Hematopoietic multipotent progenitor cell treated with erythropoietin and hydrocortisone succinate and interleukin-3 and kit ligand, for 8 days (in vitro differentiated cells): ENCODE measurements at places on chromosomes 12 and 14.

- no peak for DNase-seq
Observed at GRCh38 chr12:32502693-32503502, 103.5 kb downstream of the FGD4 start.

DNA sequence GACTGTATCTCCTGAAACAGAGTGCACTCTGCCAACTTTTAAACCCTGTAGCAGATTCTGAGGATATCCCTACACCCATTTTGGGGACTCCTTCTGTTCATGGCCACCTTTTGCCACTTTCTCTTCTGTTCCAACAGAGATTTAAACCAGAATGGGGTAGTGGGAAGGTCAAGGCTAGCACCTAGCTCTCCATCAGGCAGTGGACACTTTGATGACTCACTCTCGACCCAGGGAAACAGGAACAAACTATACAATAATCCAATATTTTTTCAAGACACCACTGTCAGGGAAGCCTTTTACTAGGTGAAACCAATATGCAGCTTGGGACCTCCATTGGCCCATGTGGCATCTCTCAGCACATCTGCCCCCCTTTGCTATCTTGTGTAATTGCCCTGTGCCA lies 103.6 kb downstream of the DAAM1 start:
- DNase-seq, result no peak

GRCh38 chr14:23228812-23229211 lies 8.9 kb upstream of the RNF212B start:
- no peak for DNase-seq

GRCh38 chr12:65965358-65965757 lies 141.1 kb downstream of the HMGA2 start:
- no peak for DNase-seq

GRCh38 chr12:459430-460258 lies at the start of gene B4GALNT3:
Gene B4GALNT3, plus strand, starts transcription at chr12:459939. Its CDS starts 438 bp downstream, at chr12:460377.
- peak; percentile 17 for DNase-seq

GRCh38 chr12:12461923-12462315 lies 100.7 kb downstream of the DUSP16 start:
- no peak for DNase-seq

- DNase-seq, result peak; percentile 99
Observed at GRCh38 chr12:89393551-89394121, 41.3 kb upstream of the DUSP6 start.

DNA sequence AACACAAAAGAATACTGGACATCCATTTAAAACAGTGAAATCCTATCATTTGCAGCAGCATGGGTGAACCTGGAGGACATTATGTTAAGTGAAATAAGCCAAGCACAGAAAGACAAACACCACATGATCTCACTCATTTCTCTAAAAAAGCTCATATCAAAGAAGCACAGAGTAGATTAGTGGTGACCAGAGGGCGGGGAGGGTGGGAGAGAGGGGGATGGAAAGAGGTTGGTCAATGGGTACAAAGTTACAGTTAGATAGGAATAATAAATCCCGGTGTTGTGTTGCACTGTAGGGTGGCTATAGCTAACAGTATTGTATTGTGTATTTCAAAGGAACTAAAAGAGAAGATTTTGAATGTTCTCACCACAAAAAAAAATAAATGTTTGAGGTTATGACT lies 52.4 kb downstream of the DUSP6 start:
- DNase-seq, result peak; percentile 38

DNA sequence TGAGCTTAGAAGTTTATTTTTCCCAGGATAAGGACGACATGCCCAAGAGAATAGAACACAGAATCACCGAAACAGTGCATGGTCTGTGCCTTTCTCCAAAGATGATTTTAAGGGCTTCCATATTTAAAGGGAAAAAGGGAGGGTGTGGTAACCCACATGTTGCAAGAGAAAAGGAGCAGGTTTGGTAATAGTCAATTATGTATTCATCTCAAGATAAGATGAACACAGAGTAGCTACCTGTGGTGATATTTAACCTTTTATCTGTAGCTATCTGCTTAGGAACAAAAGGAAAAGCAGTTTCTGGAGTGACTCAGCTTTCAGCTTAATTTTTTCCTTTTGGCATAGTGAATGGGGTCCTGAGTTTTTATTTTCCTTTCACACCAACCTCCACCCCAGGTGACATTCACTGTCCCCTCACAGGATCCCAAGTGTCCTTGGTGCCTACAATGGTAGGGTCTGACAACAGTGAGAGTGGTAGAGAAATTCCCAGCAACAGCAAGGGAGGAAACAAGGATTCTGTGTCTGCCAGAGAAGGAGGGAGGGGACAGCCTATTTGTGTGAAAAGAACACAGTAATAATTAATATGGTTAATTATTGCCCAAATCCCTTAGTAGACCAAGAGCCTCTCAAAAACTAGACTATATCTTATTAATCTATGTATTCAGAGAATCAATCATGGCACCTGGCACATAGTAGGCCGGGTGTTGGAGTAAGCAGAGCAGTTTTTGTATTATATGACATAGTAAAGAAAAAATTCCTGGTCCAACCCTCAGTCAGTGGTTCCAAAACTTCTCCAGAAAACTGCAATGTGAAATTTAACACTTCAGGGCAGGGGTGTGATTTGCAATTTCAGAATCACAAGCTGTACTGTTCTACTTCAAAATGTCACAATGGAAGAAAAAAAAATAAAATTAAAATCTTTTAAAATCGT lies 154.5 kb downstream of the PHLDA1 start:
- no peak for DNase-seq

- no peak for DNase-seq
Observed at GRCh38 chr14:93040982-93041381, 74.7 kb downstream of the ITPK1 start.

- DNase-seq, result no peak
Observed at GRCh38 chr14:68669111-68669511, 123.8 kb downstream of the ZFP36L1 start.

DNA sequence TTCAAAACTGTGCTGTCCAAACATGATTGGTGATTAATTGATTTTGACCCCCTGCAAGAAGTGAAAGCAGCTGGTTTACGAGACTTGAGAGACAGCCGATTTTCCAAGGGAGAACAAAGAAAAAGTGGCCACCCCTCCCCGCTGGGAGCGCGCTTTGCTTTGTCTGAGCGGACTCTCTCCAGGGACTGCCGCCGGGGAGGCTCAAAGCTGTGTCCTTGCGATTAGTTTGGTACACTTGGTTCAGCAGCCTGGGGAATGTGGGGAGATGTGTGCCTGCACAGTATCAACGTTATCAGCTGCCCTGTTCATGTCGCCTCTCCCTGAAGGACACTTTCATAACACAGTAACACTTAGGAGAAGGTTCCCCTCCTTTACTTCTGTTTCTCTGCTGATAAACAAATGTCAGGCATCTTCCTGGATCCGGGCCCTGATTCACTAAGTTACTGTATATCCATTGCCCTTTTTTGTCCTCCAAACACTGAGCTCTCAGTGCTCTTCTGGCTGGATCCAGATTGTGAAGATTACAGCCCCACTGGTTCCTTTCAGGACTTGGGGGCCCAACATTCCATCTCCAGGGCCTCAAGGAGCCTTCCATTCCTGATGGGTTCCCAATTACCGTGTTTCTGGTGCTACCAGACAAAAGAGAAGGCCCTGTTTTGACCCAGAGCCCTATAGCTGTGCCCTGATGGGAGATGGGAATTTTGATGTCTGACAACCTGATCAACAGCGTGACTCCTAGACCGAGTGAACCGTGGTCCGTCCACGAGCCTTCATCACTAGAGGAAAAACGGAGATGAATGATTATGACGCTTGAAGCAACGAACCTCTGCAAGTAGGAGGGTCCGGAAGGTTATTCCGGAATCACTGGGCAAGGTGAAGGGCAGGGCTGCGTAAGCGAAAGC lies 31.7 kb upstream of the TUBA1C start:
- peak; percentile 97 for DNase-seq

GRCh38 chr12:89507015-89507824 lies 17.4 kb downstream of the GALNT4 start:
- no peak for DNase-seq

DNA sequence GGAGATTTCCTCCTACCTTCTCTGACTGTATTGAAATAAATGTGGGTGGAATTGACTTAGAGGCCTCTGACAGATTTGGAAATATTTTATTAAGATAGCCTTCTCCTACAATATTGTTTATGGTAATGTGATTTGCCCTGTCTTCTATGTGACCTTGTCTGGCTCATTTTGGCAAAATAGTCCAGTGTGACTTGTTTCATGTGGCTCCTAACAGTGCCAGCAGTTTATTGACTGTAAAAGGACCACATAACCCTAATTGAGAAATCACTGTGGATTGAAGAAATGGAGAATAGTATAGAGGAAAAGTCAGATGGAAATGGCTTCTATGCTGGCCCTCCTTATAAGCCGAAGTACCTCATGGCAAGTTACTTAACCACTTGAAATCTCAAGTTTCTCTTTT lies 170.9 kb upstream of the PTPRQ start:
- DNase-seq, result no peak

- no peak for DNase-seq
Observed at GRCh38 chr14:61253064-61253738, 27.9 kb downstream of the TMEM30B start.

DNA sequence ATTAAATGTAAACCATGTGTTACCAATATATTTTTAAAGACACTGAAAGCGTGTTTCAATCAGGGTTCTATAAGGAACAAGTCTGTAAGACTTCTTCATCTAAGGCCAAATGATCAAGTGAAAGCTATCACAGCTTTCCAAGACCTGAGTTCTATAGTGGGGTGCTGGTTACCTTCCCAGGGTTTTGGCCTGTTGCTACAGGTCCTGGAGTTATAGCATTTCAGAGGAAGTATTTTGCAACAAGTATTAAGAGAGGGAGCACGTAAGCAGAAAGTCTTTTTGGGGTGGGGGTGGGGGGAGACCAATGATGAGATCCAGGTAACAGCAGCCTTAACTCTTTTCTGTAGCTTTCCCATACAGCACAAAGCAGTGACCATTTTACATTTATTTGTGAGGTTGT lies 43.8 kb downstream of the FOXN3 start:
- DNase-seq, result no peak

- DNase-seq, result no peak
Observed at GRCh38 chr12:129423041-129423580, 480.7 kb downstream of the TMEM132D start.

DNA sequence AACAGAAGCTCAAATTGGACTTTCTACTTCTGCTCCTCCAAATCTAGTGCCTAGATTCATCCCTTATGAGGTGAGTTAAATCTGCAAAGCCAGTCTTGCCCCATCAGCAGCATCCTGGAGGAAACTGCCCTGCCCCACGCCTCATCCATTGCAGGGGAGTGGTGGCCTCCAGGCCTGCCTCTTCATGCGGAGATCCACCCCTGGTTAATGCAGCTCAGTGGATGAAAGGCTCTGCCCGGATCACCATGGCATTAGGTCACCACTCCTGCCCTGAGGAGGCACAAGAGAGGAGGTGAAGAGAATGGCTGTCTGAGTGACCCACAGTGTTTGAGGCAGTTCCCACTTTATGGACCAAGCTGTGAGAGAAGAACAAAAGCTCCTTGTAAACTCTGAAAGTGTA lies 218.1 kb downstream of the C12orf75 start:
- DNase-seq, result no peak

DNA sequence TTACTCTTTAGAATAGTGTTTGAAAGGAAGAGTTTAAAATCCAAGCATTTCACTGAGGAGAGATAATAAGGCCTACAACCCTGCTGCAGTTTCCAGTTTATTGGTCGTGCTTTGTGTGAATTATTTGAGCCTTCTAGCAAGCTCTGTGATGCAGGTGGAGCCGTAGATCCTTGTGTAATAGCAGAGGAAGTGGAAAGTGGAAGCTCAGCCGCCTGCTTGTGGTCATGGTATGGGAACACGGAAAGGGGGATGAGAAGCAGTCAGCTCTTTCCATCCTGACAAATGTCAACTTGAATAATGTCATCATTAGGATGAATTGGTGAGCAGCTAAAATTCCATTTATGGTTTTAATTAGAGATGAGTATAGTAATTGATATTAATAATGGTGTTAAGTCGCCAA lies 29.1 kb downstream of the SYNE2 start:
- no peak for DNase-seq

- no peak for DNase-seq
Observed at GRCh38 chr12:2754208-2754607, 40.6 kb upstream of the FKBP4 start.

GRCh38 chr14:98608071-98609060 lies 663.6 kb downstream of the BCL11B start:
- no peak for DNase-seq

DNA sequence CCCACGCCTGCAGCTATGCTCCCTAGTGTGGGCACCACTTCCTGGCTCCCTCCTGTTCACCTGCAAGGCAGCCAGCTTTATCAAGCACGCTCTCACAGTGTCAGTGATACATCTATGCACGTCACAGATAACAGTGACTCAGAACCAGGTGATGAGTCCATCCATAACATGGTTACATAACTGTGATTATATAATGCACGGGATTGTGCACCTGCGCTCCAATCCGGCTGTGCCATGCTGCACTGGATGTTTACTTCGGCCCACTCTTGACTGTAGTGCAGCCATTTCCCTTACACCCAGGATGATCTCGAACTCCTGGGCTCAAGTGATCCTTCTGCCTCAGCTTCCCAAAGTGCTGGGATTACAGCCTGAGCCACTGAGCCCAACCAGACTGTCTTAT lies 38.4 kb upstream of the CEP83 start:
- no peak for DNase-seq

DNA sequence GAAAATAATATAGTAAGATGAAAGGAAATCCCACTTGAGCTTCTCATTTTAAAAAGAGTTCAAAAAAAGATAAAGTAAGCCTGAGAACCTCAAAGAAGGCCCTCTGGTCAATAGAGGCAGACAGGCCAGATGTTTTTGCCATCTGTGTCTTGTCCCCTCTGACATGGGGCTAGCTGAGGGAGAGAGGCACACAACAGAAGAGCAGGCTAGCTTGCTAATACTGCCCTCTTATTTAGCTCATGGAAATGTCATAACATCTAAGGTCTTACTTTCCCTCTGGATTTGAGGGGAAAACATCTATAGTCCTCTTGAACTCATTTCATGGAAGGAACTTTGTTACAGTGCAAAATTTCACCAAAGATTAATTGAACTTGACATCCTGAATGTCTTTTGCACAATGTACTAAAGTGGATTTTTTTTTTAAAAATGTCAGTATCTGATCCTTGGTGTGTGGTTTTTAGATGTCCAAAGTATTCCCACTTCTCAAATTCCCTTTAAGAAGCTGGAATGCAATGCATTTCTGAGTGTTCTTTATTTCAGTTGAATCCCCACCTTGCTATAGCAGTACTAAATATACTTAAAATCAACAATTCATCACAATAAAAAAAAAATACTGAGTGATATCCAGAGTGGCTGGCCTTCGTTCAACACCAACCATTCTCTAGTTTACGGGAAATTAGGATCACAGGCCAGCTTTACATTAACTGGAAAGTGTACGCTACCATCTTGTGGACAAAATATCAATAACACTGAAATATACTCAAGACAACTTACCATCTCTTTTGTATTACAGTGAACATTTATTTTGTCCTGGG lies 176.7 kb downstream of the PAH start:
- DNase-seq, result peak; percentile 16
